NCI-H345 (cell line): ENCODE measurements at places on chromosomes 12 and 14.

- DNase-seq: no peak
These were observed 154.9 kb downstream of the MED13L start for GRCh38 chr12:116122628-116123027.

DNA sequence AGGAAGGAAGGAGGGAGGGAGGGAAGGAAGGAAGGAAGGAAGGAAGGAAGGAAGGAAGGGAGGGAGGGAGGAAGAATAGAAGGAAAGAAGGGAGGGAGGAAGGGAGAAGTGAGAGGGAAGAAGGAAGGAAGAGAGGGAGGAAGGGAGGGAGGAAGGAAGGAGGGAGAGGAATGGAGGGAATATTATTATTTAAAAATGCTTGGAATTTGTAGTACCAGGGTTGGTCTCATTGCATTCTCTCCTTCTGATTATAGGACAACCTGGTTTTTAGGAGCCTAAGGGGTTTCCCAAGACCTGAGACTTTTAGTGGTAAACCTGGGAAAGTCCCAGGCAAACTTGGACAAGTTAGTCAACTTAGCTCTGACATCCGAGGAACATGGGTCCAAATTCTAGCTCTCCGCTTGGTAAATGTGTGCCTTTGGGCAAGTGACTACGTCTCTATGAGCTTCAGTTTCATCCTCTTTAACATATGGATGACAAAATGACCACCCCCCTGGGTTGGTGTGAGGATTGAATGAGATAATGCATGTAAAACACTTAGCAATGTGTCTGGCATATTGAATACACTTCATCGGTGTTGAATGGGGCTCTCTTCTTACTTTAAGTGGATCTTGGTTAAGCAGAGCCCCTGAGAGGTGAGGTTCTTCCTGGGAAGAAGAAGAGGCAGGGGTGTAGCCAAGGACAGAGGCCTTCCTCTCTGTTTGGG lies 690.7 kb upstream of the TBX3 start:
- DNase-seq: no peak

DNA sequence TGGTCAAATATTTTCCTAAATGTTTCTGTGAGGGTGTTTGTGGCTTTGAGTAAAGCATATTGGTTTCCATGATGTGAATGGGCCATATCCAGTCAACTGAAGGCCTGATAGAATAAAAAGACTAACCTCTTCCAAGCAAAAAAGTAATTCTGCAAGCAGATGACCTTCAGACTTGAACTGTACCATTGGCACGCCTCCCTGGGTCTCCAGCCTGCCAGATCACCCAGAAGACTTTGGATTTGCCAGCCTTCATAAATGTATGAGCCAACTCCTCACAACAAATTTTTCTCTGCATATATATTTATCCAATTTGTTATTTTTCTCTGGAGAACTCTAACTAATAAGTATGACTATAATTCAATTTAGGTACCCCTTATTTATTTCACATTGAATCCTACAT lies 190.3 kb downstream of the KIF21A start:
- DNase-seq: no peak

GRCh38 chr12:60078026-60078425 lies 482.2 kb downstream of the SLC16A7 start:
- no peak for DNase-seq

GRCh38 chr12:75702477-75703093 lies 191.2 kb upstream of the KRR1 start:
- no peak for DNase-seq

DNA sequence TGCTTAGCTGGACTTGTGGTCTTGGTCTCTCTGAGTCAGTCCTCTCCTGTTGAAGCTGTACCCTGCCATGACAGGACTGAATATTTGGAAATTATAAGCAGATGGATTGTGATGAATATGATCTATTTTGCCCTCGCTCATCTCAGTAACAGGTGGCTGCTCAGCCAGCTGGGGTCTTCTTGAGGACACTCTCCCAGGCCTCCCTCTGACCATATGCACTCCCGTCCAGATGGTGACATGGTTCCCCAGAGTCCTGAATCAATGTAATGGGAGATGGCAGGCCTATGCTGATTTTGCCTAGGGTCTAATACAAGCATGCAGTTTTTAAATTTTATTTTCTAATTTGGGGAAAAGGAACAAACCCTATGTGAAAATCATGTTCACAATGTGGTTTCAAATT lies 63.1 kb upstream of the TRHDE start:
- no peak for DNase-seq

DNA sequence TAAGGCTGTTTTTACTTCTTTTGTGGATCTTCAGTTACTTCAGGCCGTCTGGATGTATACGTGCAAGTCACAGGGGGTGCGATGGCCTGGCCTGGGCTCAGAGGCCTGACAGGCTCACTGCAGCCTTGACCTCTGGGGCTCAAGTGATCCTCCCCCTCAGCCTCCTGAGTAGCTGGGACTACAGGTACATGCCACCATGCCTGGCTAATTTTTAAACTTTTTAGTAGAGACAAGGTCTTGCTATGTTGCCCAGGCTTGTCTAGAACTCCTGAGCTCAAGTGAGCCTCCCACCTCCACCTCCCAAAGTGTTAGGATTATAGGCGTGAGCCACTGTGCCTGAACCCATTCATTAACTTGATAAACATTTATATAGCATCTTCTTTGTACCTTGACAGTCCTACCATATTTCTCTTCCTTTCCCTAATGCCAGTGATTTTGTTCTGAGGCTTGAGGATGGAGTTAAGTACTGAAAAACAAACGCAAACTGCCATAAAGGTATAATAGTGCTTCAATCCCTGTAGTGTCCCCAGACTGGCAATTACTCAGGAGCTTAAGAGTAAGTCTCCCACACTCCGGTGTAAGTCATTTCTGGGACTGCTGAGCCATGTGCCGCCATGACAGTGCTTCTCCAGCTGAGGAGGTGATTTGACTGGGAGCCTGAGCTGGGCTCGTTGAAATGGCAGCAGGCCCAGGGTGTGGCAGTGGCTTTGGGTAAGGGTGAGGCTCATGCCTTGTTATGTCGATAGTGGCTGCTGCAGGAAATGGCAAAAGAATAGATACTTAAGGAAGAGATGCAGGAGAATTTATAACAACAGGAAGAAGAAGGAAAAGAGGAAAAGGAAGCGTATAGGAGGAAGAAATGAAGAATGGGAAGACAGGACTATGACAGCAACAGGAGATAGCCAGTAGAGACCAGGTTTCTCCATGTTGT lies 43.7 kb upstream of the HECTD1 start:
- DNase-seq: no peak

DNA sequence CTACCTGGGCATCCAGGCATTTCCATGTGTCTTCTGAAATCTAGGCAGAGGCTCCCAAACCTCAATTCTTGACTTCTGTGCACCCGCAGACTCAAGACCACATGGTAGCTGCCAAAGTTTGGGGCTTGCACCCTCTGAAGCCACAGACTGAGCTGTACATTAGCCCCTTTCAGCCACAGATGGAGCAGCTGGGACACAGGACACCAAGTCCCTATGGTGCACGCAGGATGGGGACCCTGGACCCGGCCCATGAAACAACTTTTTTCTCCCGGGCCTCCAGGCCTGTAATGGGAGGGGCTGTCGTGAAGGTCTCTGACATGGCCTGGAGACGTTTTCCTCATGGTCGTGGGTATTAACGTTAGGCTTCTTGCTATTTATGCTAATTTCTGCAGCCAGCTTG lies 330.0 kb downstream of the RERGL start:
- DNase-seq: no peak

DNA sequence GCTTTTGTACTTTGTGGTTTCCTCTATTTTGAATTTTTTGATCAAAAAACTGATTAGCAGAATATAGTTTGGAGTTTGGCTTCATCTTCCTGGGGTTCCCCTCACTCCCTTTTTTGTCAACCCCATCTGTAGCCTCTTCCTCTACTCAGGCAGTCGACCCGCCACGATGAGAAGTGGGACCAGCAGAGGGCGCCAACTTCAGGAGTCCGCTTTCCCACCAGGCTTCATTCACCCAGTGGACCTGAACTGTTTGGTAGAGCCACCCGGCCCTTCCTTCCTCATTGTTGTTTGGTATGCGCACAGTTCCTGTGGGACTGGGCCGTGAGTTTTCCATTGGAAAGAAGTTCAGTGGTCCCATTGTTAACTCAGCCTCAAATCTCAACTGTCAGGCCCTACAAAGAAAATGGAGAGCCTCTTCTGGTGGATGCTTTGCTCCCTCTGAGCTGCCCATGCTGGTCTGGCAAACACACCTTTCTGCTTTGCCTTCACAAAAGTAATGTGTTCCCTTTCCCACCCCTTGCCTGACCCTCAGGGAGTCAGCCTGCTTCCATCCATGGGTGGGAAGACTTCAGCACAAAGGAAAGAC lies 21.7 kb downstream of the TMBIM6 start:
- no peak for DNase-seq

GRCh38 chr14:42428996-42429395 lies 822.3 kb downstream of the LRFN5 start:
- no peak for DNase-seq

GRCh38 chr12:69922999-69923398 lies 98.0 kb downstream of the MYRFL start:
- no peak for DNase-seq

GRCh38 chr14:90661866-90662265 lies 154.4 kb downstream of the TTC7B start:
- no peak for DNase-seq

GRCh38 chr14:51852541-51852940 lies 7.9 kb upstream of the GNG2 start:
- DNase-seq: no peak

DNA sequence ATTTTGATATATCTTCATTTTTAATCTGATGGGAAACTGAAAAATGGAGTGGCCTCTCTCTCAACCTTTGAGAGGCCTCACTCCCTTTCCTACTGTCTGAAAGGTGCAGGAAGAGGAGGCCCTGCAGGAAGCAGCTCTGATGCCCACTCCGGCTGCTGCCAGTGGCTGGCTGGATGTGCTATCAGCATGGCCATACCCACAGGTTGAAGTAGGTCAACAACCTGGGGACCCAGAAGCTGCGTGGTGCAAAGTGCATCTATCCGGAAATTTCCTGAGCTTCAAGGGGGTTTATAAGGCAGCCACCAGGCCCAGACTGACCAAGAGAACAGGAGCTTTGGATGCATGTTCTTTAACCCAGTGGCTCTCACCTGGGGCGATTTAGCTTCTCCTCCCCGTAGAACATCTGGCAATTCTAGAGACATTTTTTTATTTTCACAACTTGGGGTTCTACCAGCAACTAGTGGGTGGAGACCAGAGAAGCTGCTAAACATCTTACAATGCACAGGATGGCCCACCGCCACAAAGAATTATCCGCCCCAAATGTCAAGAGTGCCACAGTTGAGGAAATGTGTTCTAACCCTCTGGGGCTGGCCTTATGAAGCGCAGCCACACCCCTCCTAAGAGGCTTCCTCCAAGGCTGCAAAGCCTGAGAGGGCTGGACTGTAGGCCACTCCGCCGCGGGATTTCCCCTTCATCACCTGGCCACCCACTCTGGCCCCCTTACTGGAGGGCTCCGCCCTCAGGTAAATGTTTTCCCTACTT lies 8.2 kb upstream of the BATF start:
- no peak for DNase-seq

DNA sequence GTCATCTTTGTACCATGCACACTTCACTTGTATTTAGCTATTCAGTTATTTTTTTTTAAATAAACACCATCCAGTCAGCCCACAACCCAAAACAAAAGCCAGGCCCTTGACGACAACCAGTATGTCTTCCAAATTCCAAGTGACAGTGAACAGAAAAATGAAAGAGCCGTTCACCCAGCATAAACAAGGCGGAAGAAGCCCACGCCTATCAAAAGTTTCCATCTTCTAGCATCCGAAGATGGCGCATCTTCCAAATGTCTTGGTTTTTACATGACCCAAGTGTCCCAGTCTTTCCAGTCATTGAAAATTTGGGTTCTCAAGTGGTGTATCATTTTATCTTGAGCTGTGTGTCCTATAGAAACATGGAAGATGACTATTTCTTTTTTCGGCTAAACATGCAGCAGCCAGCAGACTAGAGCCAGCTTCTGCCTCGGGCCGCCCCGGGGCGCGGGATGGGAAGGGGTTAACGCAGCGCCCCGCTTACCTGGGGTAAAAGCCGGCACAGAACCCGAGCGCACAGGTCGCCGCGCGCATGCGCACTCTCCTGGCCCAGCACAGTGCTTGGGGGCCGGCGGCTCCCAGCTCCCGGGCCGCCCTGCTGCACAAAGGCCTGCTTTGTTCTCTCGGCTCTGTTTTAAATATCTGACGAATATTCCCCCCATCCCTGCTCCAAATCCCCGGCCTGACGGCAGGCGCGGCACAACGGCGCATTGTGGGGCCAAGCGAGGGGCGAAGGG lies 164.8 kb downstream of the ZFP36L1 start:
- no peak for DNase-seq

DNA sequence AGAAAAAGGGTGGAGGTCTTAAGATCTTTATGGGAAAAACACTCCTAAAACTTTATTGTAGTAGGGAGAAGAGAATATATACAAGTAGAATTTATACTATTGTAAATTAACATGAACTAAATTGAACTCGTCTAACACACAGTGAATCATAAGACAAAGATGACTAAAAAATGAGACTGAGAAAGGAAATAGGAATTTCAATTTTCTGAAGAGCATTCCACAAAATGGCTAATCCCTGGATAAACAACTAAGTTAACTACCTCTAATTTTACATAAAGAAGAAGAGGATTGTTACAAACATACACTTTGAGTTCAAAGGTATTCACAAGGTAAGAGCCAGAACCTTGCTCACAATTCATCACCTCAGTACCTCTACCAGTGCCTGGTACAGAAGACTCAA lies 2.0 kb downstream of the MAP4K5 start:
- no peak for DNase-seq

GRCh38 chr14:44388306-44388705 lies 118.8 kb downstream of the FSCB start:
- DNase-seq: no peak

- DNase-seq: no peak
These were observed 161.7 kb downstream of the BTG1 start for GRCh38 chr12:91983935-91984334.

- no peak for DNase-seq
These were observed 769 bp upstream of the EMP1 start for GRCh38 chr12:13195785-13196129.

- DNase-seq: no peak
These were observed 59.6 kb downstream of the FBXO33 start for GRCh38 chr14:39372656-39373055.

- no peak for DNase-seq
These were observed 174.4 kb downstream of the MON2 start for GRCh38 chr12:62640910-62641448.

GRCh38 chr12:54424224-54424623 lies 5.2 kb upstream of the ITGA5 start:
- no peak for DNase-seq
